ENCODE measurements at places on chromosomes 7 and 10.

DNA sequence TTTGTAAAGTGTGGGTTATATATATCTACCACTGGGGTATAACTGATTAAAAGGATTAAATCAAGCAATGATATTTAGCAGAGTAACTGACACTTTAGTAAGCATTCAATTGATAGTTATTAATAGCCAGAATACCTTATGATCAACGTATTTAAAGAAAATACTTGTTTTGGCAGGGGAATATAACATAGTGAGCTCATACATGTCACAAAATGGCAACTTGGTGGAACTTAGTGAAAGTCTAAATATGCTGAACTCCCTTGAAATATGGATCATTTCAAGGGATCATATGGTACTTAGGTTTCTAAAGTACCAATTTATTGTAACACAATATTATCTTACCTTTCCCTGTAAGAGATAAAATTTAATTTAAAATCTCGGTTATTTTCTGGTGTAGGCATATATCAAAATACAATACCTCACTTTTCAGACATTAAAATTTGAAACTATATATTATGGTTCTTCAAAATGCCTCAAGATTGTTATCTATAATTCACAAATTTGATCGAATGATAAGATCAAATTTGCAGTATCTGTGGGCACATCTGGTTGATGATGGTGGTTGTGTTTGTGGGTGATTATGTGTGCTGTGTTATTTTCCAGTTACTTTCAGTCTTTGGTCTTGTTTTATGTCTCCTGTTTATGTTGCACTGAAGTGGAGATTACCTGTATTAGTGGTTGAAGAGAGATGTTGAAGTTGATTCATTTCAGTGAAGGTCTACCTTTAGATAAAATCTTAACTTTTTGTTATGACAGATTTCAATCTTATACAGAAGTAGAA lies 5.2 kb downstream of the ARL4A start:
- no peak for DNase-seq

DNA sequence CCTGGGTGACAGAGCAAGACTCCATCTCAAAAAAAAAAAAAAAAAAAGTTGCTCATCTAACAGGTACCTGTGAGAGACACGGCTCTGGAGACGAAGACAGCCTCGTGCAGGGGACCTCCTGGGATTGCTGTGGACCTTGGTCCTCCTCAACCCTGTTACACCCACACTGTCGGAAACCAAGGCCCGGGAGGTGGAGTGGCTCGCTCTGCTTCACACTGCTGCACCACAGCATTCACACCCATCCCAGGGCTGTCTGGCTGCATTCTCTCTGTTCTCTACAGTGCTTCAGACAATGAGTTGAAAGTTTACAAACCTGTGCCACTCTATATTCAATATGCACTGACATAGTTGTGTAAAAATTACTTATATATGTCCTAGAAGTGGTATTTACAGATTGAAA lies 101.0 kb upstream of the TNS3 start:
- no peak for DNase-seq

DNA sequence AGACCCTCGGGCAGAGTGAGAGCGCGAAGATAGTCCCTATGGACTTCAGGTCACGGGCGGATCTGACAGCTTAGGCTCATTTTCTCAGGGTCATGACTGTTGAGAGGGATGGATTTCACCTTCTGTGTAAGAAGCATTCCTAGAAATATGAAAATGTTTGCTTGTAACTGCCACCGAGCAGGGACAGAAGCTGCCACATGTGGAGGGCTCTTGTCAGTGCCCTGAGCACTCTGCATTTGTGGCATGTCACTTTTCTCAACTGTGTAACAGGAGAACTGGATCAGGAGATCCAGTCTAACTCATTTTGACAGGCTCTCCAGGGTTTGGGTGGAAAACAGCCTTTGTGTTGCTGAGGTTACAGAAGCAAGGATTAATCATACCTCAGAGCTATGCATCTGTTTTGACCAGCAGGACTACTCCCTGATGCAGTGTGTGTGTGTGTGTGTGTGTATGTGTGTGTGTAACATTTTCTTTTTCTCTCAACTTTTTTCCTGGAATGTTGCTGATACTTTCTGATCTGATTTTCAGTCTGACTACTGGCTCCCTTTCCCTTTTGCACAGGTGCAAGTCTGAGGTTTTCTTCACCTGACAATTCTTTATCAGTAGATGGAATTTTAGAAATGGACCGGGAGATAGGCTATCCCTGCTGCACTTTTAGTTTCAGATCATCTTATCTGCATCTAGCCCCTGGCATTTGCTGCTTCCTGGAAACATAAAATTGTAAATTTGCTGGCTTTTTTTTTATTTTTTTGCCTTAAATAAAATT lies 183.3 kb downstream of the STK31 start:
- DNase-seq = no peak

DNA sequence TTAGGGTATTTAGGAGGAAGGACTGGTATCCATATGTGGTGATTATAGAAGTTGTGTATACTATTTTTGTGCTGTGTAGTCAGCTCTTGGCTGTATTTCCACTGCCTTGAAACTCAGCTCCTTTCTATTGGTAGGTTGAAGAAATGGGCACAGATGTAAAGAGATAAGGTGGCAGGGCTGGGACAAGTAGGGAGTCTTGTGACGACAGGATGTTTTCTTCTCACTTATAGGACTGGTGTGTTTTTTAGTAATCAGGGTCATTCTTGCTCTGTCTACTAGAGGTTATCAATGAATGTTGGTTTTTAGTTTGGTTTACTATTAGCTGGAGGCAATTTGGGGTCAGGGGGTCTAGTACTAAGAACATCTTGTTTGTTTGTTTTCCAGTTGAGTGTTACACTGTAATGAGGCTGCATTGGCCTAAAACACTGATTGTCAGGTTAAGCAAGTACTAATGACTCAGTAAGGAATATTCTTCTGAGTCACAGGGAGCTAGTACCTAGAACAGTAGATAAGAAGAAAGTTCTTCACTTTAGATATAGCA lies 11.8 kb downstream of the UBN2 start:
- DNase-seq = no peak

- no peak for DNase-seq
Measured at GRCh38 chr10:95742485-95742884, 13.5 kb upstream of the ENTPD1 start.

DNA sequence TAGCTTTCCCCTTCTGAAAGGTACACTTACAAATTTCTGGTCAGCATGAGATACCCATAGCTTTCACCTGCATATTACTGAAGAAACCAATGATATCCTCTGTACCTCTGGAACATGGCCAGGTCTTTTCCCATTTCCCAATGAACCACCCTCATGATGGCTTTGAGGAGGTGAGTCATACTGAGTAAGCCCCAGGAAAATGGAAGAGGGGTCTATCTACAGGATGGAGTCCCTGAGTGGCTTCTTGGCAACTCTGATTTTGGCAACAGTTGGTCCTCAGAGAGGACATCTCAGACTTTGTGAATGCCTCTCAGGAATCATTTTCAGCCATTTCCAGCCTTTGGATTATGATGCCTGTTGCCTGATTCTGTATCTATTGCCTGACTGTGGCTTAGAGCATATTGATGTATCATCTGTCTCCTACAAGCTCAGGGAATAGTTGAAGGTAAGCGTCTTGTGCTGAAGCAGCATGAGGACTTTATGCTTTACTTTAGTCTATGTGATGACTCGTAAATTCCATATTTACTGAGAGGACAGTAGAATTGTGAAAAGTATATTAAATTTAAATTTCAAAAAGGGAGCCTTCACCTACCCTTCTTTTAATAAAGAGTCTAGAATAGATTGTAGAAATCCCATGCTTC lies 84.7 kb upstream of the DKK1 start:
- no peak for DNase-seq

- no peak for DNase-seq
Measured at GRCh38 chr10:28875549-28876081, 198.3 kb downstream of the BAMBI start.

DNA sequence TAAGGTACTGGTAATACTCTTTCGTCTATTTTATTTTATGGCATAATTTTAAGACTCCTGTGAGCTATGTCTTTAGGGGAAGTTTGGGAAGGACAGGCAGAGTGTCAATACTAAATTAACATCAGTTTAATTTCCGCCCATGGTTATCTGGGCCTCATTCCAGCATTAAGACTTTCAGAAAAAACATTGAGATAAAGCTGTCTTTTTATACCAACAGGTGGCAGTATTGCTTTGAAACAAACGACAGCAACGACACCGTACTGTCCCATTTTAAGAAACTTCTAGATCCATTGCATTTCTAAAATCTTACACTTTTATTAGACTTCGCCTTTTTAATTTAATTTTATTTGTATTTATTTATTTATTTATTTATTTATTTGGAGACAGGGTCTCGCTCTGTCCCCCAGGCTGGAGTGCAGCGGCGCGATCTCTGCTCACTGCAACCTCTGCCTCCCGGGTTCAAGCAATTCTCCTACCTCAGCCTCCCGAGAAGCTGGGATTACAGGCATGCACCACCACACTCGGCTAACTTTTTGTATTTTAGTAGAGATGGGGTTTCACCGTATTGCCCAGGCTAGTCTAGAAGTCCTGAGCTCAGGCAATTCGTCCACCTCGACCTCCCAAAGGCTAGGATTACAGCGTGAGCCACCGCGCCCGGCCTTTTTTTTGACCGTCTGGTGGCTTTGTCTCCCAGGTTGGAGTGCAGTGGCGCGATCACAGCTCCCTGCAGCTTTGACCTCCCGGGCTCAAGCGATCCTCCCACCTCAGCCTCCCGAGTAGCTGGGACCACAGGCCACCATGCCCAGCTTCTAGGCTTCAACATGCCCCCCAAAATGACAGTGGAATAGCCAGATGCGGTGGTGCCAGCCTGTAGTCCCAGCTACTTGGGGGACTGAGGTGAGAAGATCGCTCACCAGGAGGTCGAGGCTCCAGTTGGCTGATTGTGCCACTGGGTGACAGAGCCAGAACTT lies 78.7 kb upstream of the C1GALT1 start:
- peak; percentile 65 for DNase-seq

DNA sequence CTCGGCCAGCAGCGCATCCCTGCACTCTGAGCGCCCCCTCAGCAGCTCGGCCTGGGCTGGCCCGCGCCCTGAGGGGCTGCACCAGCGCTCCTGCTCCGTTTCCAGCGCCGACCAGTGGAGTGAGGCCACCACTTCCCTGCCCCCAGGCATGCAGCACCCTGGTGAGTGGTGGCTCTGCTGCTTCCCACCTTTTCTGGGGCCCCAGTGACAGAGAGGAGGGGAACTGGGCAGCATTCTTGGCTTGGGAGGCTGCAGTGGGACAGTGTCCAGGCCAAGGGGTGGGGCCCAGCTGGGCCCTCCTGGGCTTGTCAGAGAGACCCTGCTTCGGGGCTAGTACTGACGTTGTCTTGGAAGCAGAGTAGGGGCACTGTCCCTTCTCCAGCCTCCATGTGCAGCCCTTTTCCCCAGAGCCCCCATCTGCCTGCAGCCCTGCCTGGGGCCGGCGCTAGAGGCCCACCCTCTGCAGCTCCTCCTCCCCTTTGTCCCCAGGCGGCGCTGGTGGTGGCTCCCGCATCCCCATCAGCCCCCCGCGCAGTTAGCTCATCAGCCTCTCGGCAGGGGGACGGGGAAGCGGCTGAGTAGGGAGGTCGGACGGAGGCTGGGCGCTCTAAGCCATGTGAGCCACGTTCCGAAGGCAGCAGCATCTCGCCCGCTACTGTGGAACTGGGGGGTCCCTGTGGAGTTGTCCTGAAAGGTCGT lies 29.2 kb downstream of the GBX1 start:
- DNase-seq = no peak

DNA sequence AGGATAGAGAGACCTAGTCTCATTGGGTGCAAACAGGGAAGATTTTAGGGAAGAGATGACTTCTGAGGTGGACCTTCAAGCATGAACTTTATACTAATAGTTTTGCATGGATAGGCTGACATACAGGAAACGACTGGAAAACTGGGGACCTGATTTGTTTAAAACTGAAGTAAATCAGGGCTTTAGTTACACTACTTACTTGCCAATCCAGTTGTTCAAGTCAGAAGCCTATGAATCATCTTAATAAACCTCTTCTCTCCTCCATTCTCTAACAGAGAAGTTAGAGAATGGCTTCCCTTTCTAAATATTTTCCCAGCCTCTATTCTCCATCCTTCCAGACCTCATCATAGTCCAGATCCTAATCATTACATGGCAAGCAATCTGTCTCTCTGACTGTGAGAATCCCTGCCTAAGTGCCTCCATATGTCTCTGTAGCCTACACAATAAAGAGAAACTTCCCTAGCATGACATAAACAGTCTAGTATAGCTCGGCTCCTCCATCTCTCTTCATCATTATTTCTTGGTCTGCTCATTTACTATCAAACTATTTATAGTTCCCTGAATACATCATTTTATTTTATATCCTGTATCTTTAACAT lies 55.8 kb downstream of the PRKG1 start:
- no peak for DNase-seq

GRCh38 chr10:49282306-49282705 lies 16.7 kb upstream of the C10orf71 start:
- DNase-seq = no peak

DNA sequence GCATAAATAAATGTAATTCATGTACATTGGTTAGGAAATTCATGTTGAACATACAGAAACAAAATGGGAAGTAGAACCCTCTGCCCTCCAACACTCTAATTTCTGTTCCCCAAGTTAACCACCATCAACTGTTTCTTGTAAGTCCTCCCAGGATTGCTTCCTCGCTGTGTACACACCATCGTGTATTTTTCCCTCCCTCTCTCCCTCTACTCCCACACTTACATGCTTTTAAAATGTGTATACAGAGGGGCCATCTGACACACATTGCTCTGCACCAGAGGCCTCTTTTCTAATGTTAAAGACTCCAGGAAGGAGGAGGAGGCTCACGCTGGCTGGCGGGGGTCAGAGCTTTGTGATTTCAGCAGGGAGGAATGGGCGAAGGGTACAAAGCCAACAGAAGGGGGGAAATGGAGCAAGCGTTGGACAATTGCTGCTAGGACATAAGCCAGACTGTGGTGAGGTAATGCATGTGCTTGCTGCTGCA lies 1.9 kb upstream of the EPHA1 start:
- DNase-seq = no peak

GRCh38 chr10:88659725-88660597 lies 4.3 kb upstream of the LIPF start:
- no peak for DNase-seq

DNA sequence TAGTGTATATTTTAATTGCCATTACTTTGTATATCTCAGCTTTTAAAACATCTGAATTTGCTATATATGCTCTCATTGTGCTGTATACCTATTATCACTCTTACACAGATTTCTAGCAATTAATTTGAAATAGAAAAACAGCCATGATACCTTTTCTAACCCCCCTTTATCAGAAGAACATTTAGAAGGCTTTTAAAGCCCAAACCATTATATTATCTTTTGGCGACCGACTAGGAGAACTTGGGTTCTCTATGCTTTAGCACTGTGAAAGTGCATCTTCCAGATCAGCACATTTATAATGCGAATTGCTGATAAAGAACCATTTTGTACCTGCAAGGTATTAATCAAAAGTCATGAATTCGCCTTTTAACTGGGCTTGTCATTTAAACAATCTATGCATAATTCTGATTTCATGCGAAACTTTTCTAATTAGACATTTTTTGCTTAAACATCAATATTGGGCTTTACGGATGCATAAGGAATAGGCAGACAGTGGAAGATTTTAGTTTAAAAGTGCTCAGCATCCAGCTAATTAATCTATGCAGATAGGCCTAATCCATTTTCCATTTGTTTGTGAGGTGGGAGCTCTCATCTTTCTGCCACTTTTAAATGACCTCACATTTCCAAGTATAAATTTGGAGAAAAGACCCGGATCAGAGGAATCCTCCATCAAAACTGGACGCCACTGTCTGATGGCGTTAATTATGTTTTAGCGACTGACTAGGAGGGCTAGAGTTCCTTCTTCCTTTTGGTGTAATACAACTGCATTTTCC lies 1.2 kb upstream of the MLLT10 start:
- DNase-seq = no peak

- DNase-seq = no peak
Measured at GRCh38 chr10:79070606-79071395, 2.0 kb downstream of the ZMIZ1 start.
